HL-60 (cell line): ENCODE measurements at places on chromosomes 5 and 9.
A peak's percentile ranks its signal among the peaks of the same experiment; 100 is the strongest.

GRCh38 chr5:10630126-10630525 lies 66.3 kb downstream of the ANKRD33B start:
- no peak for DNase-seq

DNA sequence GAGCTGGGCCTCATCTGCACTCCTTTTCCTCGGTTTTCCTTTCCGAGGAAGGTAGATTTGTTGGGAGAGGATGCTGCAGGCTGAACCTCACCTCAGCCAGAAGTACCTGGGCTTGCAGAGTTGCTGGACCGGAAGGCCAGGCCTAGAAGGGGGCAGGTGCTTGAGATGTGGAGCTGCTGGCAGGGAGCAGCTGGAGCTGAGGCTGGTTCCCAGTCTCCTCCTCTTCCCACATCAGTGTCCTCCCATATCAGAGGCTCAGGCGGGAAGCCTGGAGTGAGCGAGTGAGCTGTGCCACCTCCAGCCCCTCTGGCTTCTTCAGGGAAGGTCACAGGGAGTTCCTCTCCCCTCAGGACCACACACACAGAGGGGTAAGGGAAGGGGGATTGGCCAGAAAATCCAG lies 259.4 kb downstream of the GADD45G start:
- no peak for DNase-seq

- DNase-seq, result no peak
Measured at GRCh38 chr9:98698856-98699255, 9.9 kb downstream of the GABBR2 start.

DNA sequence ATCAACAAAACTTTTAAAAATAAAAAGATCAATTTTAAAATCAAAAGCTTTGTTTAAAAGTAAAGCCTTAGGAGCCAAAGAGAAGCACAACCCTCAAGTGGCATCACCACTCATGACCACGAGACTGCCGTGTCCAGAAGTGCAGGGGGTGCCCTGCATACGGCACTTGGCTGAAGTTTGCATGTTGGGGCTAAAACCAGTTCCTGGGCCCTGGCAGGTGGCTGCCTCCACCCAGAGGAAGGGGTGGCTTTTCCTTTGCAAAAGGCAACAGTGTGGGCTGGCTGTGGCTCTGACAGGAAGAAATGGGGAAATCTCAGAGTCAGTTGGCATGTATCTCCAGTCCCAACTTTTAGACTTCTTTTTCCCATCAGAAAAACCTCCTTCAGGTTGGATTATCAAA lies 15.3 kb downstream of the TRMO start:
- DNase-seq, result peak; percentile 92

DNA sequence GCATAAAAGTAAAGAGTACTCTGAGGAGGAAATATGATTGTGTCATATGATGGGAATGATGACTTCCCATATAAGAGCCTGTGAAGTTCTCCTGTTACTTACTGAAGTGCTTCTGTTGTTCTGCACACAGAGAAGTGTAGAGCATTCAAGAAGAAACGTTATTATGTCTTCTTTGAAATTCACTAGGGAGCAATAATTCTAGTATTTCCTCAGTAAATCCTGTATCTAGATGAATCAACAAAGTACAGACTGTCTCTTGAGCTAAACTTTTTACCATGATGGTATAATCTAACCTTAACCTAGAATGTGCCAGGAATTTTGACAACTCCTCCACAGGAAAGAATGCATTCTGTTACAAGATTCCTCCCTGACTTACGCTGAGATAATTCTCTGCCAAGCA lies 18.9 kb upstream of the GHR start:
- no peak for DNase-seq

DNA sequence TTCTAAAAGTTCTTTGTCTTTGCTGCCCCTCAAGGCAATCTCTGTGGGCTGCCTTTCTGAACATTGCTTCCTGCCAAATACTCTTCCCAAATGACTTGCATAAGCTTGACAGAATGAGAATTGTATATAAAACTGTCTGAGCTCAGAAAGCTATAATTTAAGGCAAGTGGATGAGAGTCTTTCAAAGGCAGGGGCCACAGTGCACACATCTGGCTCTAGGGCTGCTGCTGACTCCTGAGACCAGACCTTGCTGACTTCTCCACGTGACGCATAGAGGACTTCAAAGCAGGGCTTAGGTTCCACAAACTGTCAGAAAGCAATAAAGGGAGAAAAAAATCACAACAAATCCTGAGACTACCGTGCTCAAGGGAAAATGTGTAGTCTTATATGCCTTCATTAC lies 79.4 kb upstream of the DIRAS2 start:
- DNase-seq, result no peak

DNA sequence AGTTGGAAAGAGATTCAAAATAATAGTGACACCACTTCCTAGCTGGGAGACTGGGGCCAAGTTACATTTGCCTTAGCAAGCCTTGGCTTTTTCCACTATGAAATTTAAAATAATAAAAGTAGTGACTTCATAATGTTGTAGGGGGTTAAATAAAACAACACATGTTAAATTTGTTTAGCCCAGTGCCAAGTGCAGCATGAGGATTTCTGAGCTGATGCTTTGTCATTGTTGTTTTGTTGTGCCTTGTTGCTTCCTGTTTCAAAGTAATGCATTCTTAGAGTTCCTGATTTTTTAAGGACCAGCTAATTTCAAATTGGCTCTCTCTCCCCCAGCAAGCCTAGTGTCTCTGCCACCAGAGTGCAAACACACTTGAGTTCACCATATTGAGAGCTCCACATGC lies 270.7 kb upstream of the PAPPA start:
- no peak for DNase-seq

- no peak for DNase-seq
Measured at GRCh38 chr5:172370237-172370640, 84.1 kb downstream of the SH3PXD2B start.

DNA sequence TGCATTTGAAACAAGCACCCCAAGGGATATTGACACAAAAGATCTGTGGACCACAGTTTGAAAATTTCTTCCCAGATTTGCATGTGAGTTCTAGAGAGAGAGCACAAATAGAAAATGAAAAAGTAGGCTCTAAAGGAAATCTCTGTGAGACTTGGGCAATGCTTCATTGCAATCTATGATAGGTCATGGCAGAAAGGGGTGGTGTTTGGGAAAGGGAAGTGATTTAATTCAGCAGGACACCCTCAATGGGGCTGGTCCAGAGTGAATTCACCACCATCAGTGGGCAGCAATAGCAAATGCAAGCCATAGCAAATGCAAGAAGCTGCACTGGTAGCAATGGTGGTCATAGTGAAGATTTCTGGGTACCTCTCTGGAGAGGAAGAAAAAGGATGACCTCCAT lies 58.1 kb downstream of the ANKRD55 start:
- DNase-seq, result no peak

- DNase-seq, result no peak
Measured at GRCh38 chr5:880816-881550, 11.6 kb downstream of the BRD9 start.

DNA sequence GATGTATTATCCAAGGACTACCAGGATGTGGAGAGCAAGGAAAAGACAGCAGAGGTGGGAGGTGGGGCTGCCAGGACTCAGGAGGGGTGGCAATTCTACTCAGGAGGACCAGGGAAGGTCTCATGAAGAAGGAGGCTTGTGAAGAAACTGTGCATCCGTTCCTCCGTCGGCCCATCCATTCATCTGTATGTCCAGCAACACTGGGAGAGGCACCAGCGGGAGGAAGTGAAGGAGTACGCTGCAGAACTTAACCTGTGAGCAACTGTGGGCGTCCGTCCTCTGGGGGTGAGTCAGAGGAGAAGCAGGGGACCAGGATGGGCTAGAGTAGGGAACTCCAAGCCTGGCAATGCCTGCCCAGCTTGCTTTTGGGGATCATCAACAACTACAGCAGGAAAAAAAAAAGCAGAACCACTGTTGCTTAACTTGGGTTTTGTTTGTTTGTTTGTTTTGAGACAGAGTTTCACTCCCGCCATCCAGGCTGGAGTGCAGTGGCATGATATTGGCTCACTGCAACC lies 47.3 kb upstream of the NEURL1B start:
- DNase-seq, result no peak

DNA sequence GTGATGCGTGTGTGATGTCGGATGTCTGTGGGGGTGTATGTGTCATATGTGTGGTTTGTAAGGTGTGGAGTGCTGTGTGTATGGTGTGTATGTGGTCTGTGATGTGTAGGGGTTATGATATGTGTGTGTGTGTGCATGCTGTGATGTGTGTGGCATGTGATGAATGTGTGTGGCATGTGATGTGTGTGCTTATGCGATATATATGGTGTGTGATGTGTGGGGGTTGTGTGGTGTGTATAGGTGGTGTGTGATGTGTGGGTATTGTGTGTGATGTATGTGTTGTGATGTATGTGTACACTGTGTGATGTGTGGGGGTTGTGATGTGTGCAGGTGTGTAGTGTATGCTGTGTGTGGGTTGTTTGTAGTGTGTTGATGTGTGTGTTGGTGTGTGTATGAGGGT lies 9.2 kb upstream of the CRB2 start:
- no peak for DNase-seq

DNA sequence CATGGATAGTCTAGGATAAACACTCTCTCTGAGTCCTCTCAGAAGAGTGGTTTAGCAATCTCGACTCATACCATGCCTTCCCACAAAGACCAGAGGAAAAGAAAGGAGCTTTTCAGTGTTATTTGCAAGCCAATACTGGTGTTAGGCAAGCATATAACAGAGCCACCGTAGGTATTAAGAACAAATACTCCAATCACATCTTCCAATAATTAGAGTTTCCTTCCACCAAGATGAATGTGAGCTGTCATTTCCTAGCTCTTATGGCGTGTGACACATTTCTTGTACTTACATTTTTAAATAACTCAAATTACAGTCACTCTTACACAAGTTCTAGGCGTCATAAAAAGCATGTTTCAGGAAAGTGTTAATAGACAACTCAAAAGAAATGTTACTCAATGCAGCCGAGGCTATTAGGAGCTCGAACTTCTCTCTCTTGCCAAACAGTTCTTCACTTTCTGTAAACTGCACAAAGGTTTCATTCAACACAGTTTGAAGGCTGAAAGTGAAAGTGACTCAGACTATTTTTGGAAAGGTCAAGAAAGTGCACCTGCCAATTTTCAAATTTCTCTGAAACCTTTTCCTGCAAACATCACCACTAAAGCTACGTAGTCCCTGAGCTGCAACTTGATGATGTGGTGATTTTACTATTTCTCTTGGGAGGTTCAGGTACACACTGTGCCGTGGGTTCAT lies 153.8 kb downstream of the AUH start:
- no peak for DNase-seq

GRCh38 chr5:44568519-44568918 lies 179.3 kb upstream of the FGF10 start:
- DNase-seq, result no peak

- no peak for DNase-seq
Measured at GRCh38 chr9:136742591-136743391, at the start of gene LCN10. Gene LCN10 (minus strand): TSS chr9:136742940. CDS start chr9:136742903, 37 bp downstream.

DNA sequence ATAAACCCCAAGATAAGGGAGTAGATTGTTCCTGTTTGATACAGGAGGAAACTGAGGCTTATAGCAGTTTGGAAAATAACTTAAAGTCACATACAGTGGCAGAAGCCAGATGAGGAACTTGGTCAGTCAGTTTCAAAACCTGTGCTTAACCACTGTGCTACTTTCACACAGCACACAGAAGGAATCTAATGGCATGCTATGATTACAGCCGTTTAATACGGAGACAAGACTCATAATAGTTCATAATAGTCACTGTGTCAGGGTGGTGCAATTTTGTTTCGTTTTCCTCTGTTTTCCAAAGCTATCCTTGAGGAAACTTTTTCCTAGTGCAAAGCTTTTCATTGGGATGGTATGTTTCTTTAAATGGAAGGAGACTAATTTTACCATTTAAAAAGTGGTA lies 112.3 kb downstream of the GCNT1 start:
- DNase-seq, result peak; percentile 79

- no peak for DNase-seq
Measured at GRCh38 chr9:74220327-74220726, 276.8 kb upstream of the RORB start.

GRCh38 chr9:125091121-125091520 lies 52.2 kb downstream of the SCAI start:
- DNase-seq, result no peak

- DNase-seq, result no peak
Measured at GRCh38 chr9:81886665-81887064, 41.6 kb upstream of the SPATA31D4 start.

DNA sequence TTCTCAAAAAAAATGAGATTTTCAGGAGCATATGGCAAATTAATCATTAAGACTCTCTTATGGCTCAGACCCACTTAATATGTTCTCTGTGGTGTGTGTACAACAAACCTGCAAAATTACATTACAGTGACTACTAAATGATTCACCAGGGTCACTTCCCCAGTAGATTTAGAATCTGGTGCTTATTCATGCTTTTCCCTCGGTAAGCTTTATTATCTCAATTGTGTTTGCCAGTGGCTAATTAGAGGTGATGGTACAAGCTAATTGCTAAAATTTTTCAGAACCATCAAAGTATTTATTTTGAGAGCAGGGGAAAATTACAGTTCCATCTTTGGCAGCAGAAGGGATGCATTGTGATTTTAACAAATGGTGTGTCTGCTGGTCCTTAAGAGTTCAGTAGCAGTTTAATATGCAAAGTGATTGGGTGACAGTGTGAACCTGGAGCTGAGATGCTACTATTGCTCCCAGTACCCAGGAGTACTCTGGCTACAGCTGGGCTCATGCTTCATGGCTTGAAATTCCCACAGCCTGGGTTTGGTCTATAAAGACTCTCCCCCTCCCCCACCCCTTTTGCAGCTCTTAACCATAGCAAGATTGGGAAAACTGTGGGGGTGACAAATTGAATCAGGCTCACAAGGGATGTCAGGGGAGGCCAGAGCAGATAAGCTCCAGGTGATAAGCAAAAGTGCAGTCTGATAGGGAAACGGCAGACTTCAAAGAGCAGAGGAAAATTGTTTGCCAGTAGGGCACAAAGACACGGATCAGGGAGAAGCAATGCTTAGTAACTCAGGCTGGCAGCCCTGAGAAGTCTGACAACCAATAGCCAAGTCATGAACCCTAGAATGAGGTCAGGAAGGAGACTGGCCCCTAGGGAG lies 92.8 kb upstream of the RAD23B start:
- no peak for DNase-seq

DNA sequence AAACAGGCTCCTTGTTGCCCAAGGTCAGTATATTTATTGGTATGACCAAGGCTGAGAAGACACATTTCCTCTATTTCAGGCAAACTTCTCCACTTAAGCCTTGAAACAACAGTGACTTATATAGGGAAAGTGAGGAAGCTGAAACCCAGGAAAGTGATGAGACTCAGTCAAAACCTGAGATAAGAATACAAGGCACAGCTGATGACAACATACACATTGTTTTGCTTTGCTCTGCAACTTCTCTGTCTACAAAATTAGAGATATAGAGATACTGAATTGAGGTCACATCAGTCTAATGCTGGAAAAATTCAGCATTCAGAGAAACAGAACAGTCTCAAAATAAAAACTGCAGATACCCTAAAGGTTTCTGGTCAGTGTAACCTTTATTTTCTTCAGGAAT lies 586.1 kb downstream of the DNAH5 start:
- DNase-seq, result no peak

DNA sequence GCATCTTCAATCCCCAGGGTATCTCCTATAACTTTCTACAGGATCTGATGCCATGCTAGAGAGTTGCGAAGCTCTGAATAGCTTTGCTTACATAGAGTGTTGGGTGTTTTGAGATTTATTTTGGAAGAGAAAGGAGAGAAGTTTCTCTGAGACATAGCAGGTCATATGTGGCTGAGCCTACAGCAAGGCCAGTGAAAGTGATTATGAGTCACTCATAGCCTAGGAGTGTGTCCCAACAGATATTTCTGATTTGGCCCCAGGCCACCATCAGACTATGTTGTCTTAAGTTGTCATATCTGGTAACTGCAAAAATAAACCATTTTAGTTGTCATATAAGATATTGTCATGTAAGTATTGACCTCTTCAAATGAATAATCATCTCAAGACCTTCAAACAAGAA lies 132.0 kb upstream of the RAI14 start:
- DNase-seq, result no peak

GRCh38 chr5:21919414-21920022 lies 933.6 kb downstream of the CDH12 start:
- no peak for DNase-seq
